ENCODE measurements at places on chromosomes 4 and X.

DNA sequence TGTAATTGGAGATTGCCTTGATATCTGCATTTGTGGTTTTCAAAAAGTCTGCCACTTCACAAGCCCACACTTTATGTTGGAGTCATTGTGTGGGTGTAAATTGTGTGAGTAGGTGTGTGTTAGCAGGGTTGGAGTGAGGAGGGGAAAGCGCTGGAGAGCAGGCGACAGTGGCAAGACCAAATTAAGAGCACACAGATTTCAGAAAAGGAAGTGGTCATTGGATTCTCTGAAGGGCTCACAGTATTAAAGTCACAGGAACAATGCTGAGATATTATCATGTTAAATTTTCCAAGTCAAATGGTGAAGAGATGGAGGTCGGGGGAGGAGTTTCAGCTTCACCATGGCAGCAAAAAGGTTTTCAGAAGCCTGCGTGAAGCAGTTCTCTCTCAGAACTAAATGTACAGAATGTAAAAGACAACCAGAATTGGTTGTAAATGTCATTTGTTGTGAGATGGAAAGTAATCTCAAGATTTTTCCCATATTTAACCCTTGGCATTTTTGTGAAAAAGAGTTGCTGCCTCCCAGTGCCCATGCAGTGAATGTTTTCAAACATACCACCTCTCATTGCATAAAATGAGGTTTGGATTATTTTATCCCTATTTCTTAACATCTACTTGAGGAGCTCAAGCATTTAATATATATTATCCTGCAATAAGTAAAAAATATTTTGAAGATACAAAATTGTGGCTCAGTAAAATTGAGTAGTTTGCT is 265.9 kb downstream of the ZNF674 start:
- DNase-seq: no peak

DNA sequence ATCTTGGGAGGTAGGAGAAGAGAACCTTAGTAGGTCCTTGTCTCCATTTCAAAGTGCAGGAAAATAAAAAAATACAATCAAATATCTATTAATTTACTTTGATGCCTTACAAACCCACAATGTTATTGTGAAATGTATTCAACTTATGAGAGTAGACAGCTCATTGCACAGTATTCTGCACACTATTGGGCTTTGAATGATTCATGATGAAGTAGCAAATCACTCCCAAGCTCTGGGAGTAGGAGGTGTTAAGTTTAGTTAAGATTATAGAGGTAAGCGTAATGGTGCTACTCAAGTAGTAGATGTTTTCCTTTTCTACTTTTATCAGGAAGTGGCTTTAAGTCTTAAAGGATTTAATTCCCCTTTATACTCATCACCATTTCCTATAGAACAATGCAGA is 32.8 kb upstream of the TMPRSS11A start:
- DNase-seq: no peak

DNA sequence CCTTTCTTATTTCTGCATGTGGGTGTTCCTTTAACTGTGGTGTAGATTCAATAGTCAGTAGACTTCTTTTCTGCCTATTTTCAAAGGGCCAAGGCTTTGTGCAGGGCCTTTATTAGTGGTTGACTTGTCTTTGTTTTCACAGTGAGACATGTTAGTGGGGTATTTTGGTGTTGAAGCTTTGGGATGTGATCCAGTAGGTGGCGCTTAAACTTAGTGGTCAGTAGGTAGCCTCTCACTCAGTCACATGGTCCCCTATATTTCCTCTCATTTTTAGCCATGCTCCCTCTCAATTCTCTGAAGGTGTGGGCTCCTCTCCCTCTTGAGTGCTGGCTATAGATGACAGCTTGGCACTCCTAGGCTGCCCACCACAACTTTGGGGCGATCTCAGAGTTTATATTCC is 23.4 kb upstream of the SLC10A7 start:
- DNase-seq: no peak

DNA sequence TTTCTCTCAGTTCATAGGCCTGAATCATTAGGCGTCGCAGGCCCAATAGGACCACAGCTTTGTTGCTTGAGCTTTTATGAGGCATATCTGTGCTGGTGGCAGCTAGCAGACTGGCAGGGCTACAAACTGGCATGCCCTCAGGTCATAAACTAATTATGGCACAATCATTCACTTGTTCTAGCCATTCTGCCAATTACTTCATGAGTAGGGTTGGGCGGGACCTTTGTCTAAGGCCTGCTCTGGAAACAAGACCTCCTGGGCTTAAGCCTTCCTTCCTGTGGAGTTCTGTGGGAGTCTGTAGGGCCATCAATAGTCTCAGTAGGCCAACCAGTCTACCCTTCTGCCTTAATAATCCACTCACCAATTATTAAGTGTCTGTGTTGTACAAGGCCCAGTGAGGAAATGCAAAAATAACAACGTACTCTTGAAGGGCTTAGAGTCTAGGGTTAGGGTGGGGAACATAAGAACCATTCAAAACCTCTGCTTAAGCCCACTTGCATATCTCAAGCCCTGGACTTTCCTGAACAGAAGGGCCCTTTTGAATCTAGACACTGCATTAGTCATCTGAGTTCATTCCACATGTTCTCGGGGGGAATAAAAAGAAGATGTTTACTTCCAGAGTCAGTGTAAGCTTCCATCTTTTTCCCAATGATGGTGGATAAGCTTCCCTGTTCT is 44.5 kb downstream of the SHROOM4 start:
- no peak for DNase-seq

DNA sequence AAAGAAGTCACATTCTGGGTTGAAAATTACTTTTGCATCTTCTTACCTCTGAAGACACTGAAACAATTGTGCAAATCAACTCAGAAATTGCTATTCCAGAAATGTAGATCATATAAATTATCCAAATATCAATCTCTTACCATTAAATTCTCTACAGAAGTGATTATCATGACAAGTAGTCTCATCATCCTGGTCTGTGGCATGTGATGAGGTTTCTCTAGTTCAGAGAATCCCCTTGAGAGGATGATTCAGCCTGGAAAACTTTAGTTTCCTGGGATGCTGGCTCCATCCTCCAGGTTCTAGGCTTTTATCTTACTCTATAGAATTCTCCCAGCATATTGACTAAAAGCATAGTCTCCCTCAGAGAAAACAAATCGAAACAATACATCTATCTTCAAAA is 76.2 kb upstream of the S100G start:
- no peak for DNase-seq

DNA sequence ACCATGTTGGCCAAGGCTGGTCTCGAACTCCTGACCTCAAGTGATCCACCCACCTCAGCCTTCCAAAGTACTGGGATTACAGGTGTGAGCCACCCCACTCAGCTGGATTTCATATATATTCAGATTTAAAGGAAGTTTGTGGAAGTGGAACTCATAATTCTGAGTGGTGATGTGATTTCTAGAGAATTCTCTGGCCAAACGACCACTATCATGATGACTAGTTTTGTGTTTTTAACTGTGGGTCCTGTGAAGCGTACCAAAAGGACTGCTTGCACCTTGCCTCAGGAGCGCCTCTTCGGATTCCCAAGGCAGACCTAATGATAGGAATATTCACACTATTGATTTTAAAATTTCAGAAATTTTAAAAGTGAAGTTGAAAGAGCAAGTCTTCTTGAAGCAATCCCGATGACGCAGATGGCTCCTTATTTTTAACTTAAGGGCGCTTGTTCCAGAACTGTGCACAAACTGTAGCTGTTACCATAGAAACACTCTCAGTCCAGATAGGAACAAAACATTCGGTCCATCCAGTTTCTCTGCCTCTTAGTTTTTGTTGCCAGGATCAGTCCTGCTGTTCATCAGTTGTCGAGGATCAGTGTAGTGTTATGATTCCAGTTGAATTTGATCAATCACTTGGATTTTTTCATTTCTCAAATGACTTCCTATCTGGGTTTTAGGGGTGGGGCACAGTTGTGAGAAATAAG is 51.7 kb upstream of the CLCN4 start:
- DNase-seq: no peak

DNA sequence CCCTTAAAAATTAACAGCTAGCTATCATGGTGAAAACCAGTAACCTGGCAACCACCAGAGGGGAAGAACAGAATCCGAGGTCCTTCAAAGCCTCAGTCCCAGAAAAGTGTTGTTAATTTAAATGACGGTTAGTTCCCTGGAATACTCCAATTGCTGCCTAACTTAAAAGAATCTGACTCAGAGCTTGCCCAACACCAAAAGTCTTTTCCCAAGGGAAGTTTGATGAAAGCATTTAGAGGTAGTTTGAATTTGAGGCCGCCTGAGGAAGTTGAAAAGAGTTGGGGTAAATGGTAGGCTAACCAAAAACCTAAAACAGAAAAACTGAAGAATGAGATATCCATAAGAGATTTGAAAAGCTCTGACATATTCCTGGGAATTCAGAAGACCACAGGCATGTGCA is 46.6 kb downstream of the IL13RA2 start:
- no peak for DNase-seq

GRCh38 chr4:111652236-111652635 is 493.0 kb upstream of the FAM241A start:
- DNase-seq: no peak

GRCh38 chrX:14235004-14235403 is 205.3 kb upstream of the GEMIN8 start:
- no peak for DNase-seq

DNA sequence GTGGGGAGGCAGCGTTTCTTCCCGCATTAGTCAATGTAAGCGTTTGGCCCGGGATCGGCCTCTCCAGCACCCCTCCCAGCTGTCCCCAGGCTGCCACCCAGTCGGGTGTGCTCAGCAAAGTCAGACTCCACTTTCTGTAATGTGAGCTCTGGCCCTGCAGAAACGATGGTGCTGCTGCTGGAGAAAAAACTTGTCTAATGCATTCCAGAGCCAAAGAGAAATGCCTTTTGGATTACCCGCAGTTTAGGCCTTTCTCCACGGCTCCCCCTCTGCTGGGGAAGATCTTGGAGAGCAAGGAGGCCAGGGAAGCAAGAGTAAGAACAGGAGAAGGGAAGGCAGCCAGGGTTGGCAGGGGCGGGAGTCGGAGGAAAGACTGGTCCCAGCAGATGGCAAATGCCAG is 55.2 kb downstream of the ELF4 start:
- DNase-seq: no peak

DNA sequence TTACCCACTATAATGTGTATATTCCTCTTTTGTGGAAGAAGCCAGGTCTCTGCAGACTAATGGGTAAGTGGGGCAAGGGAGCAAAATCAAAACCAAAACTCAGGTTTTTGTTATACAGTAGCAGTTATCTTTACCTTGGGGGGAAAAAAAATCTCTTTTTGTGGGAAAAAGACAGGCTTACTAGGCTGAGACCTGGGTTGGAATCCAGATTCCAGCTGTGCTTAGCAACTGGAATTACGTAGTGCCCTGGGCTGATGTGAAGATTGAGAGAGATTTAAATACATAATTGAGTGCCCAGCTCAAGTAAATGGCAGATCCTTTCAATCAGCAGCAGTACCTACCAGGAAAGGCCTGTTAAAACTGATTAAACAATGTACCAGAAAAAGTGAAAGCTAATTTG is 15.4 kb upstream of the SCD5 start:
- DNase-seq: no peak

DNA sequence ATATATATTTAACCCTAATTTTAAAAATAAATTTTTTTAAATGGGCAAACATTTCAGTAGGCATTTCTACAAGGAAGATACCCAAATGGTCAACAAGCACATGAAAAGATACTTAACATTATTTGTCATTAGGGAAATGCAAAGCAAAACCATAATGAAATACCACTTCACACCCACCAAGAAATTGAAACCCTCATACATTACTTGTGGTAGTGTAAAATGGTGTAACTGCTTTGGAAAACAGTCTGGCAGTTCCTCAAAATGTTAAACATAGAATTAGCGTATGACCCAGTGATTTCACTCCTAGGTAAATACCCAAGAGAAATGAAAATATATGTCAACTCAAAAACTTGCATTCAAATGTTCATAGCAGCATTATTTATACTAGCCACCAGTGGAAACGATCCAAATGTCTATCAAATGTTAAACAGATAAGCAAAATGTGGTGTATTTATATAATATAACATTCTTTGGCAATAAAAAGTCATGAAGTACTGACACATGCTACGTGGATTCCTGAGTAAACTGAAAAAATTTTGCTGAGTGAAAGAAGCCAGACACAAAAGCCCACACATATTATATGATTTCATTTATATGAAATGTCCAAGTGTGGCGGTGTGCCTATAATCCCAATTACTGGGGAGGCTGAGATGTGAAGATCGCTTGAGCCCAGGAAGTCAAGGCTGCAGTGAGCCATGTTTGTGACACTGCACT is 16.6 kb downstream of the TRIM2 start:
- no peak for DNase-seq

- no peak for DNase-seq
Observed at GRCh38 chr4:137427411-137427810, 104.9 kb downstream of the PCDH18 start.

GRCh38 chr4:165207016-165207430 is 338 bp upstream of the KLHL2 start:
- no peak for DNase-seq

- DNase-seq: no peak
Observed at GRCh38 chrX:136016881-136017280, 31.6 kb downstream of the SLC9A6 start.

- DNase-seq: no peak
Observed at GRCh38 chr4:100357542-100357941, 160.3 kb downstream of the EMCN start.

DNA sequence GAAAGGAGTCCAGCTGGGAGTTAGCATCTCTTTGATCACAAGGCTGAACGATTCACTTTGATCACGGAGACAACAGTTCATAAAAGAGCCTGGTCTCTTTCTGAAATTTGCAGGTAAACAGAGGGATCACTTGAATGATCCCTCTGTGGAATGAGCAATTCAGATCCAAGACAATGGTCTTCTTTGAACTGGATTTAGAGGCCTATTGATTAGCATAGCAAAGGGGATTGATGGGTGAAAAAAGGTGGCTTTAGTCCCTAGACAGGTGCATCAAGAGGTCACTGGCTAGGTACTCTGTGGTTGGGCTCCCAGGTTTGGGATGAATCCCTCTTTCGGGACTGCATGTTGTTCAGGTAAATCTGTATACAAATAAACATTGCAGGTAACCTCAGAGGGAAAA is 223.8 kb upstream of the TAPT1 start:
- DNase-seq: no peak

DNA sequence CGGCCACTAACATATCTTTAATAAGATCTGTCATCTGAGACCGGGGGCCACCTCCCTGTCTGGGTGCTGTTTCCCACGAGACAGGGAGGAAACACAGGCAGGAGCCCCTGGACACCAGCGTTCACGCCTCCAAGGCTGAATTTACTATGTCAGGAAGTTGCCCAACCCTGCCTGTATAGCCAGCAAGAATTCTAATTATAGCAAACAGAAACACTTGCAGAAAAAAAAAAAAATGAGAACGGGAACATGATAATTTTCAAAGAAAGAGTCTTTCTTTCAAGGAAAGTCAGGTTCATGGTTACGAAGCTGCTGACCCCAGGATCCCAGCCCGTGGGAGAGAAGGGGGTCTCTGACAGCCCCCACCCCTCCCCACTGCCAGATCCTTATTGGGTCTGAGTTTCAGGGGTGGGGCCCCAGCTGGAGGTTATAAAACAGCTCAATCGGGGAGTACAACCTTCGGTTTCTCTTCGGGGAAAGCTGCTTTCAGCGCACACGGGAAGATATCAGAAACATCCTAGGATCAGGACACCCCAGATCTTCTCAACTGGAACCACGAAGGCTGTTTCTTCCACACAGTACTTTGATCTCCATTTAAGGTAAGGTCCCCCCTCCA is at the start of gene IL3RA:
IL3RA (plus strand) TSS at position 455 of the 613 bp plus-strand sequence. CDS start 4,981 bp downstream, outside the sequence.
- DNase-seq: no peak

- DNase-seq: peak; percentile 41
Observed at GRCh38 chrX:153875391-153876111, 10.4 kb downstream of the L1CAM start.

All from stimulated activated CD8-positive, alpha-beta memory T cell treated with anti-CD3 and anti-CD28 coated beads, Interleukin-4, amount 100 ng/mL, for 1 hour (primary cell).